Activated naive CD8-positive, alpha-beta T cell treated with anti-CD3 and anti-CD28 coated beads, Interleukin-2, amount 10 ng/mL, durations not matched to agents 7 days and 5 days (primary cell): ENCODE measurements at places on chromosomes 2 and 18. TPM values are rescaled to one million over a fixed set of nuclear protein-coding genes. Genes with fewer than 3 reads are reported as not detected.

GRCh38 chr18:45221363-45221762 lies 393.9 kb upstream of the SLC14A2 start:
- no peak for DNase-seq

DNA sequence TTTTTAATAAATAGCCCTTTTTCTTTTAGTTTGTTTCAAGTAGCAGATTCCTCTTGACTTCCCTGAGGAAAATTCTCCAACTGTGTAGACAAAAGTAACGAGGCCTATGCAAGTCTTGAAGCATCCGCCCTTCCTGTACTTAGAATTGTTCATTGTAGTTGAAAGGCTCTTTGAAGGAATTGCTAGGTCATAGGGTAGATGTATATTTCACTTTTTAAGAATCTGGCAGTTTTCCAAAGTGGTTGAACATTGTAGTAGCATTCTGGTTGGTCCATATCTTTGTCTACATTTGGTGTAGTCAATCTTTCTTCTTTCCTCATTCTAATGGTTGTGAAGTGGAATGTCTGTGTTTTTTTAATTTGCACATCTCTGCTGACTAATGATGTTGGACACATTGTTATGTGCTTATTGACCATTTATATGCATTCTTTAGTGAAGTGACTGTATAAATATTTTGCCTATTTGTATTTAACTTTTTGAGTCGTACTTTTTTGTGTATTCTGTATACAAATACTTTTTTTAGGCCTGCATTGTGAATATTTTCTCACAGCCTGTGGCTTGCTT lies 5.6 kb upstream of the SERPINB11 start:
- no peak for DNase-seq

The ANKRD29 gene
- not detected for total RNA-seq

DNA sequence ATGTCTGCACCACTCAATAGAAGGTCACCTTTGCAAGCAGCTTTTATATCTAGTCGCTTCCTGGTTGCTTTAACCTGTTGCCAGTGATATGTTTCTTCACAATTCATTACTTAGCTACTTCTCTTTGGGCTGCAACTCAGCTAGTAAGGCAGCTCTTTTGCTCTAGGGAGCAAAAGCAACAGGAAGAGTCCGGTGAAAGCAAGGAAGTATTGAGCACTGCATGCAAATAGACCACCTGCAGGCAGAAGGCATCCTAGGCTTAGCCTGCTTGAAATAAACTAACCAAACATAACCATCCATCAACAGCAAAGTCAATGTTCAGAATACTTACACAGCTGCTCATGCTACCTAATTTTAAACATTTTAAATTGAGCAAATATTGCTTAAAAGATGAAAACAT lies 529.2 kb upstream of the LINC00305 start:
- DNase-seq = no peak

The C1QL2 gene
- not detected for total RNA-seq

GRCh38 chr2:234672498-234673150 lies 175.7 kb upstream of the ARL4C start:
- no peak for DNase-seq

DNA sequence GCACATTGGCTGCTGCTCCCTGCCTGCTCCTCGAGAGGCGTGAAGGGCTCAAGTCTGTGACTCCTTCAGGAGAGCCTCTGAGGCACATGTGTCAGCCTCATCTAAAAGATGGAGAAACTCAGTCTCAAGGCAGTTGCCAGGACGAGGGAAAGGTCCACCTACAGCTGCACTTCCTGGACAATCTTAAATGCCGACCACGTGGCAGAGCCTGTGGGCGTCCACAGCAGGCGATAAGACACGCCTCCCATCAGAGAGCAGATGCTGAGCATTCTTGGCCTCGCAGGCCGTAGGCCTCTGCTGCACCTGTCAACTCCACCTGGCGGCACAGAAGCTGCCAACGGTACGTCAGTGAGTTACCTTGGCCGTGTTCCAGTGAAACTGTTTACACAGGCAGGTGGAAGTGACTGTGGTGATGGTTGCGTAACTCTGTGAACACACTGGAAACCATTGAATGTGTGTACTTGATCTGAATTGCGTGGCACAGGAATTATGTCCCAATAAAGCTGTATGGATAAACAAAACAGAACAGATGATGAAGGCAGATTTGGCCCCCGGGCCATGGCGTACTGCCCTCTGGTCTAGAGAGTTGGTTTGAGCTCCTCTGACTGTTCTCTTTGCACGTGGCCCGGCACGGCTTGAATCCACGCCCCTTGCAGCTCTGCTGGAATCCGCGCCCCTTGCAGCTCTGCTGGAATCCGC lies 114.5 kb downstream of the RNF144A start:
- DNase-seq = no peak

GRCh38 chr2:240135706-240136012 lies 446 bp downstream of the COPS9 start:
- no peak for DNase-seq
